Testis (tissue), 5 donors: ENCODE measurements at places on chromosomes 11 and 22.

DNA sequence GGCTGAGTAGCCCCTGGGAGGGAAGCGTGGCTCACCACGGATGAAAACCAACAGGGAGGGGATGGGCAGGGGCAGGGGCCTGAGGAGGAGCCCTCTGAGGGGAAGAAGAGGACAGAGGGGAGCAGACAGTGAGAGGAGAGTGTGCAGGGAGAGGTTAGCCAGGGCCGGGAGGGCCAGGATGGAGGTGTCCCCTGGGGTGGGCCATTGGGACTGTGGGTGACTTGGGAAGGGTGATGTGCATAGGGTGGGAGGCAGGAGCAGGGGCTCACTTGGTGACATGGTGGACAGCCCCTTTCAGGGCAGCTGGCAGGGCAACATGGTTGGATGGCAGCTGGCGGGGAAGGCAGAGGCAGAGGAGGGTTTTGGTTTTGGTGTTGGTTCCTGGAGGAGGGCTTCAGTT, 5.6 kb upstream of the GDPD5 start:
- DNase-seq: no peak

DNA sequence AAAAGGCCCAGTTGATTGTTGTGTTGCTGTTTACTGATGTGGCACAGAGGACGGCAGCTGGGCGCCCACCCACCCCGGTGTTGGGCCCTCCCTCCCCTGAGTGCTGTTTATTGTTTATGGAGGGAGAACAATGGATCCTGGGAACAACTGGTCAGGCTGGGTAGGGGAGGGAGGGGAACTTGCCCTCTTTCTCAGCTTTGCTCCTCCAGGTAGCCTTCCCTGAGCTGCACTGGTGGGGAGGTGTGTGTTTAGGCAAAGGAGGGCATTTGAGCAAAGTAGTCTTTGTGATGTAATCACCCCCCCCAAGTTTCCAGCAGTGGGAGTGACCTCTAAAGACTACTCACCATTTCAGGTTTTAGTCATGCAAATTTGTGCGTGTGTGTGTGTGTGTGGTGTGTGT, 1035.3 kb downstream of the NTM start:
- DNase-seq: no peak

DNA sequence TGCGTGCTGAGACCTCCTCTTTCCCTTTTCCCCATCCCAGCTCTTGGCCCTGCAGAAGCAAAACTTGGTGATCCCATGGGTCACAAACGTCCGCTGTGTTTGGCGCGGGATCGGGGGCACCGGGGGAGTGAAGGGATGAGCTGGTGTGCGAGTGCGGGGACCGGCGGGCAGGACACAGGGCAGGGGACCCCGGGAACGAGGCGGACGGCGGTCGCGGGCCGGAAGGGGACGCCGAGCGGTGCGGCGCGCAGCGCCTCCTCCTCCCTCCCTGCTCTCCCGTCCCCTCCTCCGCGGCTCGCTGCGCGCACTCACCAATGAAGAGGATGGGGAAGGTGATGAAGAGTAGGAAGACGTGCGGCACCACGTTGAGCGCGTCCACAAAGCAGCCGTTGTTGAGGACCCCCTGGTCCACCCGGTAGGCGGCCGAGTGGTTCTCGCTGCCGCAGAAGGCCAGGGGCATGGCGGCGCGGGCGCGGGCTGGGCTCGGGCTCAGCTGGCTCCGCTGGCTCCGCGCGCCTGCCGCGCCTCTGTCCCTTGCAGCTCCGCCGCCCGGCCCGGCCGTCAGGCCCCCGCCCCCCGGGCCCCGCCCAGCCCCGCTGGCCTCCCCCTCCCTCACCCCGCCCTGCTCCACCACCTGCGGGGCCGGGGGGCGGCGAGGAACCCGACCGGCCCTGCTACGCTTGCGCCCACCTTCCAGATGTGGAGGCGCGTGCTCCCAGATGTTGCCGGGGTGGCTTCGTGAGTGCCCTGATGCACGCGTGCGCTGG, at the start of gene ABCC8:
ABCC8 (minus strand) TSS at position 529 of the 767 bp plus-strand sequence; CDS start at position 460, 69 bp downstream.
- DNase-seq: no peak

DNA sequence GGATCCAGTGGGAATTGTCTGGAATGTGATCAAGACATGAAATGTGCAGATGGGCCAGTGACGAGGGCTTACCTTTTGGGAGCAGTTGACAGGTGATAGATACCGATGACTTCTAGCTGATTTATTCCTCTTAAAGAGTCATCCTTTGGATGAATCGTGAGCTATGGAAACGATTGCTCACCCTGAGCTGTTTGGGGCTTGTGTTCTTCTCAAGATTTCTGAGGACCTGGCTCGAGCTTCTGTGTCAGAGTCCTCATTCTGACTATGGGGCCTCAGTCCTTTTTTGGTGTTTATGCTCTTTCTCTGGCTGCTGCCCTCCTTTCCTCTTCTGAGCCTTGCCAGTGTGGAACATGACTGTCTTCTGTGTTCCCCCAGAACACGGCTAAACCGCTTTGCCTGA, 11.9 kb upstream of the AMPD3 start:
- no peak for DNase-seq

GRCh38 chr11:70528046-70528793, 129.9 kb downstream of the CTTN start:
- DNase-seq: no peak

- no peak for DNase-seq
These were observed 48.2 kb upstream of the CCDC134 start for GRCh38 chr22:41752011-41752970.

DNA sequence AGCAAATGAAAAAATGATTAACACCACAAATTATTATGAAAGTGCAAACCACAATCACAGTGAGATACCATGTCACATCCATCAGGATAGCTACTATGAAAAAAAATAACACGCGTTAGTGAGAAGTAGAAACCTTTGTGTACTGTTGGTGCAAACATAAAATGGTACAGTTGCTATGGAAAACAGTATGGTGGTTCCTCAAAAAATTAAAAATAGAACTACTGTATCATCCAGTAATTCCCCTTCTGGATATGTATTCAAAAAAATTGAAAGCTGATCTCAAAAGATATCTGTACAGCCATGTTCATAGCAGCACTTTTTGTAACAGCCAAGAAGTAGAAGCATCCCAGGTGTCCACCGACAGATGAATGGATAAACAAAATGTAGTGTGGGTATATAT, 43.4 kb downstream of the CCDC81 start:
- DNase-seq: no peak

GRCh38 chr22:50250249-50250554, 863 bp downstream of the HDAC10 start:
- DNase-seq: no peak

- DNase-seq: no peak
These were observed 757 bp downstream of the RNASEH2C start for GRCh38 chr11:65719871-65720210.

DNA sequence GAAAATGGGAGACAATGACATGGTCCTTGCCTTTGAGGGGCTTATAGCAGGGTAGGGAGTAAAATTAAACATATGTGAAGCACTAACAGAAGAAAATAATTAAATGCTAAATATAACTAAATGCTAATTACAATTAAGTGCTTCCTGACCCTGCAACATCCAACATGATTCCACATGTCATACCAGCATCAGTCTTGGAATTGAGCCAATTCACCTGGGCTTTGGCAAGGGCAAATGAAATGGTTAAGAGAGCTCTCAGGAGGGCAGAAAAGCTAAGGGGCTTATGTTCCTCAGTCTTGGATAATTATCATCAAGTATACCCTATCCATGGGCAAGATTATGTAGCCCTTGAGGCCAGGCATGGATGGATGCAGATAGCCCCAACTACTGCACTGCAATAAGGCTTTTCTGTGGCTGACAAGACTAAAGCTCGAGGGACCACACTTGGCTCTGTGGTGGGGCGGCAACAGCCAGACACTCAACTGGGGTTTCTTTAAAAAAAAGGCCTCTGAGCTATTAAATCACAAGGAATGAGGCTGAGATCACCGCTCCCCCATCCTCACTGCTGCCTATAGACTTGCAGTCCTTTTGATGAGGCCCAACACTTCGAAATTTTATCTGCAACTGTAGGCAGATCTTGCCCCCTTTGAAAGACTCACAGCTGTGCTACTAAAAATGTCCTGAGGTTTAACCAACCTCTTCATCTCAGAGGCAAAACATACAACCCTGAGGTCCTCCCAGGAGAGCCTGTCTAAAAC, 39.0 kb downstream of the IL18BP start:
- no peak for DNase-seq

- DNase-seq: no peak
These were observed 255.7 kb downstream of the CTTN start for GRCh38 chr11:70654016-70654415.

GRCh38 chr11:133212201-133212600, 320.1 kb downstream of the OPCML start:
- DNase-seq: no peak

GRCh38 chr11:72425053-72425980, 9.0 kb downstream of the CLPB start:
- DNase-seq: no peak

- DNase-seq: no peak
These were observed 27.1 kb upstream of the TMA7B start for GRCh38 chr22:39932918-39933649.

DNA sequence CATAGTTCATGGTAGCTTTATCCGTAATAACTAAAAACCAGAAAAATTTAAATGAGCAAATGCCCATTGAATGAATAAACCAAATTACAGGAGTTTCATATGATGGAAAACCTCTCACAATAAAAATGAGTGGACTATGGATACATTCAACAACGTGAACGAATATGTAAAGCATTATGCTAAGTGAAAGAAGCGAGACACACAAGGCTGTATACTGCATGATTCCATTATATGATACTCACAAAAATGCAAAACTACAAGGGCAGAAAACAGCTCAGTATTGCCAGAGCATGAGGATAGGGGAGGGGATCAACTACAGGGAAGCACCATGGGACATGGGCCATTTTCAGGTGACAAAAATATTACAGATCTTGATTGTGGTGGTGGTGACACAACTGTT, 22.2 kb downstream of the DDI1 start:
- no peak for DNase-seq

GRCh38 chr22:48778308-48779195, 1049.1 kb downstream of the BRD1 start:
- DNase-seq: no peak

- DNase-seq: no peak
These were observed 220.0 kb downstream of the TRPC6 start for GRCh38 chr11:101363706-101364275.

DNA sequence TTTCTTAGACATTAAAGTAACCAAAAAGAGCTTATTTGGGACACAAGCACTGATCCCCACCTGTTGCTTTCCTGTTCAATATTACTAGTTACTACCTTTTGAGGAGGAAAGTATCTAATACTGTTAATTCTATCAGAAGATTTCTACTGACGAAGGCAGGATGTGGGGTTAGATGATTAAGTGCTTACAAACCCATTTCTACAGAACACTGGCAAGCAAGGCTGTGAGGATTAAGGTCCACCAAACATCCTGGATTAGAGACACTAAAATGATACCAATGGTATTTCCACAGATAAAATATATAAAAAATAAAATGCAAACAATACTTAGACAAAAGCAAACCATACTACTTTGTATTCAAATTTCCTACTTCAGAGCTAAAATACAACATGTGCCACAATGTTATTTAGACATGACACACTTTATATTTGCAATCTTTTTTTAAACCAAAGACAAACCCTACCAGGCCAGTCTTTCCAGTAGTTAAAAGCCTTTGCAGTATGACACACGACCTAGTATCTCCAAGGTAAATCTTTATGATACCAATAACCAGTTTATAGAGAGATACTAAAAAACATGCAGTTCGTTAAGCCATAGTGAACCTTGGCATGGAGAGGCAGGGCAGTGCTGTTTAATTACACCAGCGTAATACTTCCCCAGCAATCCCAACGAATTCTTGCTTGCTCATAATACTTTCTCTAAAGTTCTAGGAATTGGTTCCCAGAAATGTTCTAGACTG, 71.2 kb upstream of the TP53AIP1 start:
- DNase-seq: no peak

GRCh38 chr11:3946455-3947017, 91.1 kb downstream of the STIM1 start:
- no peak for DNase-seq

GRCh38 chr11:202490-202889, 4.7 kb downstream of the BET1L start:
- DNase-seq: peak; percentile 9

- no peak for DNase-seq
These were observed 269.0 kb upstream of the PDGFD start for GRCh38 chr11:104432981-104433380.

DNA sequence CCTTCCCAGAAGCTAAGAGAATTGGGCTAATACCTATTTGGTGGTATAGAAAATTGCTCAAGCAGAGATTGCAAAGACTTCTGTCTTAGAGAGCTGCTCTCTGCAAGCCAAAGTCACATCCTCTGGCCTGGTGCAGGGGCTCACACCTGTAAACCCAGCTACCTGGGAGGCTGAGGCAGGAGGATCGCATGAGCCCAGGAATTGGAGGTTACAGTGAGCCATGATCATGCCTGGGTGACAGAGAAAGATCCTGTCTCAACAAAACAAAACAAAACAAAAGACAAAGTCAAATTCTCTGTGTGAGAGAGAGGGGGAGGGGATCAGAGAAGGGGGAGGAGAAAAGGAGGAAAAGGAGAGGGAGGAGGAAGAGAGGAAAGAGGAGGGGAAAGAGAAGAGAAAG, 15.0 kb upstream of the EXPH5 start:
- no peak for DNase-seq

DNA sequence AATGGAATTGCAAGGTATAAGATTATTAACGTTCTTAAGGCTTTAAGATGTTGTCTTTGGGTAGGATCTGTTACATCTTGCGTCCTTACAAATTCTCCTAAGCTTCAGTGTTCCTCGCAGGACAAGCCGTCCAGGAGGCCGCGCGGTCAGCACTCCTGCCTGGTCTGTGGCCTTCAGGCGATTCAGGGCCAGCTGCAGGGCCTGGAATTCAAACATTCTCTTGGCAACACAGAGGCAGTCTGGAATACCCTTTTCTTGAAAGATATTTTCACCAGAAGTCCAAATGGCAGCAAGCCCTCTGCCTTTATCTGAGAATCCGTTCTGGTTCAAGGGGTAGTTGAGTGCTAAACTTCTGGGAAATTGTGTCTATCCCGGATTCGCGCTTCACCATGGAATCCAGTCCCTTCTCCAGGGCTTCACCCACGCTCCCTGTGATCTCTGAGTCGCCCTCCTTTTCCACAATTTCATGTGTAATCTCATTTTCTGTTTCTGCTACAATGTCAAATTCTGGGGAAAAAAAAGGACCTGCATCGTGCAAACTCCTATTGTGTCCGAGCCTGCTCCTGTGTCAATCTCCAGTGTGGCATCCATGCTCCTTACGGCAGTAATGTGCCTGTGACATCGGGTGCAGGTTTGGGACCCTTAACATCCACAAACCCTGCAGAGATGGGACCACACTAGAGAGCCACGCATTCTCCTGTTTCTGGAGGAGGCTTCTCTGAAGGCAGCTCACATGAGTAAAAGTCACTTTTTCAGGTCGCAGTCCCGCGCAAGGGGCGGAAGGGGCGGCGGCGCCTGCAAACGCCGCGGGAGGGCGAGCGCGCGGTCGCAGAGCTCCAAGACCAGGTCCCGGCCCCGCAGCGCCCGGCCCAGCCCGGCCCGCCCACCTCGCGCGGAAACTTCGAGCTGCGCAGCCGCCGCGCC, 25.4 kb upstream of the SORL1 start:
- DNase-seq: peak; percentile 80

GRCh38 chr11:112129656-112130055, 34.2 kb downstream of the IL18 start:
- DNase-seq: peak; percentile 18
